Right forelimb (tissue), 1 donor: ENCODE measurements at places on chromosomes 16 and 17.

- no peak for DNase-seq
Observed at GRCh38 chr16:64629622-64630021, 492.2 kb downstream of the CDH11 start.

- no peak for DNase-seq
Observed at GRCh38 chr17:74004056-74004455, 199.4 kb upstream of the RPL38 start.

DNA sequence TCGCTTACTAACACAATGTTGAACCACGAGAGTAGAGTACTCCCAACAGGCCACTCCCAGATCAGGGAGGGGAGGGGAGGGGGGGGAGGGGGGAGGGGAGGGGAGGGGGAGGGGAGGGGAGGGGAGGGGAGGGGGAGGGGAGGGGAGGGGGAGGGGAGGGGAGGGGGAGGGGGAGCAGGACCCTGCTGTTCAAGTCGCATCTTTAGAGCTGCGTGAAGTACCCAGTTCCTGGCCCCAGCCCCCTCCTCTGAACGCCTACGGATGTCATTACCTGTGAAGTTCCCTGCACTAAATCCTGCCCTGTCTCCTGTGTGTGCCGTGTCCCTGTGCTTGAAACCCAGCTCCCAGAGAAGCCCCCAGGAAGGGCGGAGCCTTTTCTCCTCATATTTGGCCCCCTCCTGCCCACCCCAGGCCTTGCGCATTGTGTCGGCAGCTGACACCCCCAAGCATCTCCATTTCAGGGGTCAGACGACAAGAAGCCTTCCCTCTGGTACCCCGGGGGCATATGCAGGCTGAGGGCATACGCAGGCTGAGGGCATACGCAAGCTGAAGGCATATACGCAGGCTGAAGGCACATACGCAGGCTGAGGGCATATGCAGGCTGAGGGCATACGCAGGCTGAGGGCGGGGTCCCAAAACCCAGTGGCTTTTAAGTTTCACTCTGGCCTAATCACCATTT, 330.2 kb downstream of the C16orf95 start:
- DNase-seq: no peak

DNA sequence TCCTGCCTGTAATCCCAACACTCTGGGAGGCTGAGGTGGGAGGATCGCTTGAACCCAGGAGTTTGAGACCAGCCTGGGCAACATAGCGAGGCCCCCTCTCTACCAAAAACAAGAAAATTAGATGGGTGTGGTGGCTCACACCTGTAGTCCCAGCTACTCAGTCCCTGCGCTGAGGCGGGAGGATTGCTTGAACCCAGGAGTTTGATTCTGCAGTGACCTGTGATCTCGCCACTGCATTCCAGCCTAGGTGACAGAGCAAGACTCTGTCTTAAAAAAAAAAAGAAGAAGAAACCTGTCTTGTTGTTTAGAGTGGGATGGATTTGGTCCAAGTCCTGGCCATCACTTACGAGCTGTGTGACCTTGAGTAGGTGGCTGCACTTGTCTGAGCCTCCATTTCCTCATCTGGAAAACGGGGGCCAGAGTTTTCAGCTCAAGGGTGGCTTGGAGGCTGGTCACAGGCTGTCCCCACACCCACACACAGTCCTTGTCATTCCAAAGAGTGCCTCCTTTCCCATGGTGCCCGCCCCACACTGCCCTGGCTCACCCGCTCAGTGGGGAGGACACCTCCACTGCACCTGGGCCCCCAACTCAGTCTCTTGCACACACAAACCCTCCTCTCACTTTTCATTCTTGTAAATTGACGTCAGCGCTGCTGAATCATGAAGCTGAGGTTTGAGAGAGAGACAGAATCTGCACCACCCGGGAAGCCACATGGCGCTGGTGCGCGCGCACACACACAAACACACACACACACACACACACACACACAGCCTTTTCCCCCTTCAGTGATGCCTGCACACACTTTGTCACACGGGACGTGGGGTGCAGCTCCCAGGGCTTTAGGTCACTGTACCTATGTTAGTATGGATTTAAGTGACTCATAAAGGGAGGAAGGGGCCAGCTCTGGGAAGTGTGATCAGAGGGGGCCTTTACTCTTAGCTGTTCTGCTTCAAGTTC, 4.2 kb downstream of the SOCS1 start:
- DNase-seq: no peak

- DNase-seq: no peak
Observed at GRCh38 chr16:24423312-24423711, 116.1 kb upstream of the RBBP6 start.

- peak; percentile 77 for DNase-seq
Observed at GRCh38 chr16:70700101-70701020, 14.5 kb upstream of the MTSS2 start.

DNA sequence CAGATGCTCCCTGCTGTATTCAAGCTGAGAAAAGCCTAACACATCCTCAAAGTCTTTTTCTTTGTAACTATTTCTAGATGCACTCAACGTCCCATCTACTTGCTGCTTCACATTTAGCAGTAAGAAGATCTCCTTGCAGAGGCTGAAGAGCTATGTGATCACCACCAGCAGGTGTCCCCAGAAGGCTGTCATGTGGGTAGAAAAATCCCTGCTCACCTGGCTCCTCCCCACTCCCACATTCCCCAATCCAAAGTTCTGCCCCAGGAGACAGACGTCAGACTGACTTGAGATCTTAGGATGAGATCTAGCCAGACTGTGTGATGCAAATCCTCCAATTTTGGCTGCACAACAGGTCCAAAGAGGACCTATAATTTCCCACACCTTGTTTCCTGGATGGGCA, 1.1 kb downstream of the CCL13 start:
- no peak for DNase-seq

DNA sequence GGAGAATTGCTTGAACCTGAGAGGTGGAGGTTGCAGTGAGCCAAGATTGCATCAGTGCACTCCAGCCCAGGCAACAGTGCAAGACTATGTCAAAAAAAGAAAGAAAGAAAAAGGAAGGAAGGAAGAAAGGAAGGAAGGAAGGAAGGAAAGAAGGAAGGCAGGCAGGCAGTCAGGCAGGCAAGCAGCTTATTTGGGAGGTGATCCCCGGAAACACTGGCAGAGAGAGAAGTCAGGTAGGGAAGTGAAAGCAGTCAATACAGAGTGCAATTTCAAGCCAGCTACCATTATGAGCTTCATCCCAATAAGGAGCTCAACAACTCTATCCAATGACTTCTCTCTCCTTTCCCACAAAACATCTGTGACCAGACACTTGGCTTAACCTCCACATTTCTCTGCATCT, 83.0 kb upstream of the TBC1D3K start:
- DNase-seq: no peak

DNA sequence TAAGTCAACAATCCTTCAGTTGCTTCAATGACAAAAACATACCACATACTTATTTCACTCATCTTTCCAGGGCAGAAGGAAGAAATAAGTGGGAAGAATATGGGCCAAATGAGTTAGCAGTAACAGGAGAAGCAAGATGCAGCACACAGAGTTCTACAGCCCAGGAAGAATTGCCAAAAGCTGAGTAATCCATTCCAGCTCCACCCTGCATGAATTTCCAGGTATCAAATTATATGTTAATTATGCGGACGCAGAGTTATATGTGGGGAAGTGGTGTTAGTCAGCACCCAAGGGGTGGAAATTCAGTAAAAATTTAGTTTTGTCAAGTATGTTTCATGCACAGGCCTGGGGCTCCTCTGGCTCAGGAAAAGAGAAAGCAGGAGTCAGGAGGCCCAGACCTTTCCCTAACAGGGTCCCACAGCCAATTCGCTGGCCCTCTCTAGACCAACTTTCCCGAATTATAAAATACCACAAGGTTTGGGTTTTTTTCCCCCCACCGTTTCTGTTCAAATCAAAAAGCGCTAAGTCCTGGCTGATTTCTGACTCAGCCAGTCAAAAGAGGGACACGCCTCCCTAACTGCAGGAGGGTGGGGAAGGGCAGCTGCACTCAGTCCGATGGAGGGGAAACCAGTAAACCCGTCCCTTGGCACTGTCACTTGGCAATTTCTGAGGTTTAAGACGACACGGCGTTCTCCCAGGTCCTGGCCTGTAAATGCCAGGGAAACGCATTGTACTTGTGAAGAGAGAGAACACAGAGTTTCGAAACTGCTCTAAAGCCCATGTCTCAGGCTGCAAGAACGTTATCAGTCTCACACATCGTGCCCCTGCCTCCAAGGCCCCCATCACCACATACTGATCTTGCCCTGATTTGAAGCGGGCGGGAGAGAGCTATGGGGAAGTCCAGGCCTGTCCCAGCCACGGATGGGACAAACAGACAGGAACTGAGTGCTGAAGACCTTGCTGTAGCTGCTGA, 58.1 kb downstream of the ZFHX3 start:
- peak; percentile 78 for DNase-seq

DNA sequence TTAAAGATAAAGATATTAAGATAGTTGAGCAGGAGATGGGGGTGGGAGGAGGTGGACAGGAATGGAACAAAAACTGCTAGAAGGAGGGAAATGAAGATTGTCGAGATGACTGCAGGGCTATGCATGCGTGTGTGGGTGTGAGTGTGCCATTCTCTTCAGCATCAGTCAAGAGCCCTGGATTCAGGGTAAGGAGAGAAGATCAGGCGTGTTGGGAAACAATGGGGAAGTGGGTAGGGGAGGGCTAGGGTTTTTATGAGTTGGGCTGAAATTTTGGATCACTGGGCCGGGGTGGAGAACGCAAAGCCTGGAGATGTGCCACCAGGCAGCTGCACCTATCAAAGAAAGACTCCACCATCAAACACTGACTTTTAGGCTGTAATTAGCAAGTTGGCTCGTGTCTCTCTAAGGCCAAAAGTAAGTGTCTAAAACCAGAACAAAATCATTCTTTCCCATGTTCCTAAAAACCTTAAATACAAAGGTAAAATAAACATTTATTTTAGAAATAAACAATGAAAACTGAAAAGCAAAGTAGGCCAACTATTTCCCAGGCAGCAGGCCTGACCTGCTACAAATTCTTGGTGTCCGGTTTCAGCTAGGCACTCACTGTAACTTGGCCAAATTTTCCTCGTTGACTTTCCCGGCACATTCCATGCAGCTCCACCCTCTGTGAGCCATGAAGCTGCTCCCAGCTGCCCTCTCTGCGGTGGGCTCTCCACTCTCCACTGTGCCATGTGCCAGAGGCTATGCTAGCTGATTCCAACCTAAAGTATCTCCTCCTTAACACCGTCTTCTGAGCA, 4.2 kb downstream of the CDRT4 start:
- DNase-seq: peak; percentile 72

DNA sequence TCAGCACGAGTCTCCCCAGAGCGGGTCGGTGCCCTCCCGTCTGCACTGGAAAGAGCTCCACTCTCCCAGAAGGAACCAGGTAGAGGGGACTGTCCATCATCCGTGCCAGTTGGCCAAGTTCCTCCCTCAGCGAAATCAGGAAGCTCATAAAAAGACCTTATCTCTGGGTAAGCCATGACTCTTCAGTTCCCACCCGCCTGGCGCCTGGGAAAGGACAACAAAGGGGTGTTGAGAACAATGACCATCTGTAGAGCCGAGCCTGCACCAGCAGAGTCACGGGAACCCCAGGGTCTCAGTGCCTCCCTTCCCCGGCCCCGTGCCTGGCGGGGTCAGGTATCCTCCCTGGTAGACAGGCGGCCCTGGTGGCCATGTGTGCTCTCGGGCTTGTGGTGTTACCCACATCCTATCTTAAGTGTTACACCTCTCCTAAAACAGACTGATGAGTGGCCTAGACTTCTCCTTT, 190.7 kb downstream of the AXIN2 start:
- DNase-seq: no peak

GRCh38 chr17:41518031-41518430, 659 bp downstream of the KRT15 start:
- DNase-seq: no peak

- no peak for DNase-seq
Observed at GRCh38 chr17:78387977-78388941, 9.8 kb downstream of the PGS1 start.

- no peak for DNase-seq
Observed at GRCh38 chr17:30823421-30823820, 1.1 kb downstream of the CRLF3 start.

DNA sequence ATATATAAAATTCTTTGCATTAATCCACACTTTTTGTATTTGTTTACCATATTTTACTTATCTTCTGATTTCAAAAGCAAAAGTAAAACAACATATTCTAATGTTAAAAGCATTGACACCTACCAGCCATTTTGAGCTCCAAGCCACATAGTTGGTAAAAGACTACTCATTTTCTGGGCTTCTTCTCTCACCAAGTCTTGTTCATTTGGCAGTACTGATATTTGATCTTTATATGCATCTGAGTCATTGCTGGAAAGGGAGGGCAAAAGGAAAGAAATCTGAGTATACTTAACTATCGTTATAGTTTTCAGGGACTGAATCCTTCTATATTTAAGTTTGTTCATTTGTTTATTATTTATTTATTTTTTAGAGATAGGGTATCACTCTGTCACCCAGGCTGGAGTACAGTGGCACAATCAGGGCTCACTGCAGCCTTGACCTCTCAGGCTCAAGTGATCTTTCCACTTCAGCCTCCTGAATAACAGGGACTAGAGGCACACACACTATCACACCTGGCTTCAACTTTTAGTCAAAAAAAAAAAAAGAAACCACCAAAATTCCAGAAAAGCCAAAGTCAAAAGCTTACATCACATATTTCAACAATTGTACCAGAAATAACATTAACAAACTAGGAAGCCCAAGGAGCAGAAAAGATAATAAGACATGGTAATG, 121.0 kb upstream of the TOB1 start:
- no peak for DNase-seq

- no peak for DNase-seq
Observed at GRCh38 chr17:9408381-9408780, 167.2 kb downstream of the STX8 start.

DNA sequence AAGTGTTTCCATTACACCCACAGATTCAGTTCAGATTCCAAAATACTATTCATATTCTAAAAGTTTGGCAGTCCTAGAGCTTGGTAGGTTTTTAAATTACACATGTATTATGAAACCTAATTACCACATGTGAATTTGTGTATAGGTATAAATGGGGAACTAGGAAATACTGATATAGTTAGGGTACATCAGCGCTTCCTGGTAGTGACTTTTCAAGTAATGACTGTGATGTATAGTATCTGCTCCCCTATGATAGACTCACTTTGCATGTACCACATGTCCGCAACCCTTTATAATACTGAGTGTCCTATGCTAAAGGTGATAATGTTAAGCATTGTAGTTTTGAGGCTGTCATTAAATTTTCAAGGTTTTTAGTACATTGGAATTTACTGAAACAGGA, 22.9 kb downstream of the CDK12 start:
- DNase-seq: no peak

DNA sequence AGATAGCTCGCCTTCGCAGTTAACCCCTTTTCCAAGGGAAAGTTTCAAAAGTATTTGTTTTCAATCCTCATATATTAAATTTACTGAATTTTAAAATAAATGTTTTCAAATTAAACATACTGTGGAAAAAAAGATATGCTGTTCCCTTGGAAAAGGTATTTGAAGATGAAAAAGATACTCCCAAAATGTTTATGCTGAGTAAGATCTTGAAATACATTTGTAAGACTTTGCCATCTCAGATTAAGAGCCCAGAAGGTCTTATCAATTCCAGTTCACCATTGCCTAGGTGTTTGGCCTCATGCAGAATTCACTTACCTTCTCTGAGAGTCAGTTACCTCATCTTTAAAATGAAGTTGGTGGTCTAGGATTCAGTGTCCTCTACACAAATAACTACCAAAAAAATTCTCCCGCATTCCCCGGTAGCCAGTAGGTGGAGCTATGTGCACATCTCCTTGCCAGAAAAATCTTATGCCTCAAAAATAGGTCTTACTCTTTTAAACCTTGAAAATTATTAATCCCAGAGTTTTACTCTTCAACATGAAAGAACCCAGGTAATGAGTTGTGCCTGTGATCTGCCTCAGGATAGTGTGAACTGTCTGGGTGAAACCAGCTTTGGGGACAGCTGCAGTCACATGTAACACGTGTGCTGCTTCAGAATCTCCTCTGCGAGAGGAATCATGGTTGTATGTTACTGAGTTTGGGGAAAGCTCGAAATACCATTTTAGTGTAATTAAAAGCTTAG, 178.3 kb downstream of the MRTFB start:
- DNase-seq: peak; percentile 70
